Small intestine (tissue), 16 donors: ENCODE measurements at places on chromosomes 4 and X.

- DNase-seq, result no peak
Measured at GRCh38 chr4:26590639-26591038, 6.8 kb downstream of the TBC1D19 start.

DNA sequence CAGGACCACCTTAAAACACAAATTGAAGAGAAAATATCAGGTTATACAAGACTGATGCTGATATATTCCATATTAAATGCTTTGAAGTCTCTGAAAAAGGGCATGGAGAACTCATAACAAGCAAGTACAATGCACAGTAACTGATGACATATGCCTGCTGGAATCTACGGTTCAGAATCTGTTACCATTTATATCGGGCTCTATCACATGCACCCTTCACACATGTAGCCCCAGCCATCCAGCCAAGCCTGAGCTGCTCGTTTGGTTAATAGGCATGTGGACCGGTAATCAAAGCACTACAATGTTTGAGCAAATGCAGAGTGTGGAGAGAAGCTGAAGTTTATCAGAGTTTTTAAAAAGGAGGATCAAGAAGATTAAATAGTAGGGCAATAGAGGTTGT, 11.8 kb downstream of the COMMD8 start:
- DNase-seq, result no peak

GRCh38 chr4:80710748-80711451, 319.6 kb upstream of the BMP3 start:
- no peak for DNase-seq

DNA sequence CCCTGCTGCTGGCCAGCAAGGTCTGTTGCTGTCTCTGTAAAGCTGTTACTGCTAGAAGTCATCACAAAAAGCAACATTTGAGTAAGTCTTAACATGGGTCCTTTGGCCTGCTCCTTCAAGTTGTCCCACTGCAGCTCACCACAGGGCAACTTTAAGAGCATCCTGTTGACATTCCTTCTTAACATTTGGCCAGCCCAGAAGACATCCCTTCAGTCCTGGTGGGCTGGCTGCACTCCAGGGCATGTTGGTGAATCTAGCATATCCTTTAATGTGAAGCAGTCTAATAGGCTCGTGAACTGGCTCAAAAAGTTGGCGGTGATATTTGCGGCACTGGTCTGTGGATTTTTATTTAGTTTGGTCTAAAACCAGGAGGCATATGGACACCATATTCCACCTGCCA, 92.2 kb upstream of the MAML3 start:
- DNase-seq, result no peak

DNA sequence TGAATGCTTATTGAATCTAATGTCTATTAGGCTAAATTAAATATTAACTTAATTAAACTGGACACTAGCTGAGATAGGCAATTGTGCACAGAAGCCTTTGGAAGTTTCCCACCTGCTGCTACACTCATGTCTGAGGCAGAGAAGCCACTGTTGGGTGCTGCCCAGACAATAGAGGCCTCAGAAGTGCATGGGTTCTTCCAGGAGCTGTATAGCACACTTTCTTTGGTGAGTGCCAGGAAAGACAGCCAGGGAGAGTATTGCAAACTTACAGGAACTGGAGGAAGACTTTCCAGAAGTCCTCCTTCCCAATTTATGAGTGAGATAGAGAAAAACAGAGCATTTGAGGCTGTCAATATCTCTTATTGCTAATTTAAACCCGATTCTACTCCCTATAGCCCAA, 89.9 kb downstream of the GPAT3 start:
- DNase-seq, result no peak

GRCh38 chr4:15149234-15149838, 147.1 kb downstream of the CPEB2 start:
- no peak for DNase-seq

DNA sequence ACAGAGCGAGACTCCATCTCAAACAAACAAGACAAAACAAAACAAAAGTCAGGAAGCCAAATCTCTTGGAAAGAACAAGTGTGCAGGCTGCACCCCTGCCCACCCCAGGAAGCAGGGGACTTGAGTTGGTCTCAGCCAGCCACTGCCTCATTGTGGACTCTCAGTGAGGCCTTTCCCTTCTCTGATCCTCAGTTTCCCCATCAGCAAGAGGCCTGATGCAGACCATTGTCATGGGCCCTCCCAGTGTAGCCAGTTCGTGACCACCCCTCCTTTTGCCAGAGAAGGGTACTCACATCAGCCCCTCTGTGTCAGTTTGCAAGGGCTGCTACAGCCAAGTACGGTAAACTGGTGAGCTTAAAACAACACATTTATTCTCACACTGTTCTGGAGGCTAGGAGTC, 48.9 kb upstream of the MAMLD1 start:
- no peak for DNase-seq

GRCh38 chr4:59630235-59630634, 1569.9 kb upstream of the ADGRL3 start:
- no peak for DNase-seq

DNA sequence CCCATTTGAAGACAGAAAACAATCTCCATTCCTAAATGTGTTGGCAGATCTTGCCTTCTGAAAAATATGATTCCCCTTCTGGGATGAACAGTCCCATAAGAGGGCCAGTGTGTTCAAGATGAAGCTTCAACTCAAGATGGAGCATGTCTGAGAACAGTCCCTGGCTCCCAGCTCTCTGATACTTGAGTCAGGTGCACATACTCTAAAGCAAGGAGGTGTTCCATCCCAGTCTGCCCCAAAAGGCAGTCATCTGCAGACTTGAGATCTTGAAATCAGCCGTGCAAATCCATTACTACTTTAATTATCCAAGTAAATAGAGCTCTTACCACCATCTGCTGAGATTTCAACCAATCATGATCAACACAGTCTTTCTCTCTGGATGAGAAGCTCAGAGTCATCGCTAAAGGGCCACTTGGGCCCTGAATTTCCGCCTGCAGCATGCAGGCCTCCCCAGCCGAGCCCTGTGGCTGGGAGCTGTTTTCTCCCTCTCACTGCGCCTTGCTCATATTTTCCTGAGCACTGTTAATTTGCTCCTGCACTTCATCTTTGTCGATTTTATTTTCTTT, 22.2 kb downstream of the CCDC149 start:
- no peak for DNase-seq

- DNase-seq, result no peak
Measured at GRCh38 chr4:179597301-179597700, 2155.1 kb upstream of the AGA start.
